ENCODE measurements at places on chromosomes 12 and 14.

DNA sequence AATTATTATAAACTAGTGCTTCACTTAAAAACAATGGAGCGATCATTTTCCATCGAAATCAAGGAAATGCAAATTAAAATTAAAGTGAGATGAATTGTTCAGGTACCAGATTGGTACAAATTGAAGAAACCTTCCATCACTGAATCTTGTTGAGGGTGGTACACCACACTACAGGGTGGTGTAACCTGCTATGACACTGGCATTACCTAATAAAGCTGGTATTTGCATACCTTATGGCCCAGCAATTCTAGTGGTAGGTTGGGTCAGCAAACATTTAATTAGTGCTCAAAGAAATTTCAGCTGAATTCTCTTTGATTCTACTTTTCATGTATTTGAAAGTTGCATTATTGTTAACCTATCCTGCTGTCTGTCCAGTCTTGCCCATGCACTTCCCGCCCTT, 9.2 kb downstream of the TIGAR start:
- DNase-seq = no peak

DNA sequence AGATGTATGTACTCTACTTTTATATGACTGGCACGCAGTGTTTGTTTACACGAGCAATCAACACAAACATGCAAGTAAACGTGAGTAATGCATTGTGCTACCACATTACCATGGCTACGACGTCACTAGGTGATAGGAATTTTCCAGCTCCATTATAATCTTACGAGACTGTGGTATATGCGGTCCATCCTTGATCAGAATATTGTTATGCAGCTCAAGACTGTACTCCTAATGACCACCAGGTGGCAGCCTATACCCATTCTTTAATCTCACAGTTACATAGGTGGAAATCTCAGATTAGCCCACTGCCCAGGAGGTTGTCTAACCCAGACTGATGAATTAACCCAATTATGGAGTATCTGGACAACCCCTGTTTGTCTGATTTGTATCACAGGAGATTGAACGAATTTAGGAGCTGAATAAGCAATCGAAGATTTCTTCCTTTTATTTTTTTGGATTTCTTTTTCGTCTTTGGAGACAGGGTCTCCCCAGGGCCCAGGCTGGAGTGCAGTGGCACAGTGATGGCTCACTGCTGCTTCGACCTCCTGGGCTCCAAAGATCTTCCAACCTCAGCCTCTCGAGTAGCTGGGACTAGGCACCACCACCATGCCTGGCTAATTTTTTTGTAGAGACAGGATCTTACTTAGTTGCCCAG, 8.7 kb upstream of the TESPA1 start:
- no peak for DNase-seq

DNA sequence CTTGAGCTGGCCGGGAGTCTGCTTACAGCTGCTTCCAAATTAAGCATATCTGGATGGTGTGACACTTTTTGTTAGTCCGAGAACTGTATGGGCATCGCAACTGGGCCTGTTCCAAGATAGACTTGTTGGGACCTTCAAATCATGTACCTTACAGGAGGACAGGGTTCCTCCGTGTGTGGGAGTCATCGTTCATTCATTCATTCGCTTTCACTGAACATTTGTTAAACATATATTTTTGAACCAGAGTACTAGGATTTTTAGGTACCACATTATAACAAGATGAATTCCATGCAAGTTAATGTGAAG, 387 bp upstream of the IPO8 start:
- DNase-seq = no peak

- DNase-seq = no peak
Observed at GRCh38 chr14:82757776-82758175, 1224.1 kb upstream of the SEL1L start.

DNA sequence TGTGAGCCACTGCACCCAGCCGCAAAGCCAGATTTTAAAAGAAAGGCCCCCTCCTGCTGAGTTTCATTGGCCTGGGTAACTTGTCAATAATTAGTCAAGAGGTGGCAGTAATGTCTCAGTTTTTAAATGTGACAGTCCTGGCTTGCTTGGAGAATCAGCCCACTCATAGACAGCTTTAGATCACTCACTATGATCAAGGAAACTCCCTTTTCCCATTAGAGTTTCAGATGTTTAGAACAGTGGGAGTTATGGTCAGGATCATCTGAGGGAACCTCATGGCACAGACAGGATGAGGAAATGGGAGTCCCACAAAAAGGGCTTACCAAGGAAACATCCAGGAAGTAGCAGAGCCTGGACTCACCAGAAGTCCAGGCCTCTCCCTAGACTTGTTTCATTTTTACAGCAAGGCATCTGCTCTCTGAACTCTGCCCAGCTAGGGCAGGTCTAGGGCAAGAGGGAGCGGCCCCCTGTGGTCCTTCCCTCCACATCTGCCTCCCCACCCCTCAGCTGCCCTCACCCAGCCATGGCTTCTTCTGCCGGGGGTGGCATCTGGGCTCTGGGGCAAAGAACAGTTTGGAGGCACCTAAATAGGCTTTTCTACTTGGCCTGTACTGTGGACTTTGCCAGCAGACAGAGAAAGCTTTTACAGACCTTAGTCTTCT, 11.2 kb downstream of the BCL2L14 start:
- no peak for DNase-seq

- DNase-seq = no peak
Observed at GRCh38 chr12:50961708-50962107, 9.4 kb downstream of the HIGD1C start.

GRCh38 chr12:21884936-21885335, 56.3 kb downstream of the ABCC9 start:
- no peak for DNase-seq

- no peak for DNase-seq
Observed at GRCh38 chr12:19432309-19433170, 6.8 kb upstream of the AEBP2 start.

All from stimulated activated CD4-positive, alpha-beta T cell treated with anti-CD3 and anti-CD28 coated beads, TNF-alpha, amount 100 ng/mL, for 48 hours (primary cell).